Activated CD8-positive, alpha-beta memory T cell treated with anti-CD3 and anti-CD28 coated beads for 1 hour (primary cell): ENCODE measurements at places on chromosomes 3 and 15.

DNA sequence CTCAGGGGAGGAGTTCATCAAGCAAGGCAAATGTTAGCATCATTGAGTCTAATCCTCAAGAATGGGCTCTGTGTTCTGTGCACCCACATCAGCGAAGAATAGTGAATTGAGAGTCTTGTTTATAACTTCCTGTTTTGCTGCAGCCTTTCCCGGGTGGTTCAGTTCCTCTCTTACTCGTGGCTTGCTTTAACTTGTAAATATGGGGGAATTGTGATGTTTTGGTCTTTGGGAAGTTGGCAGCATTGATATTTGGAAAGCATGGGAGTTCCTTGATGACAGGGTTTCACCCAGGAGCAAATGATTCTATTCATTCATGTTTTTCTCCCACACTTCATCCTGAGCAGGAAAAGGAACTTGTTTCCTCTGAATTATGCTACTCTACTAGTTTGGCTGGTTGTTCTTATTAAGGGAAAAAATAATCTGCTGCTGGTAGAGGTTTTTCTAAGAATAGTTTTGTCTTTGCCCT lies 40.4 kb downstream of the GPD1L start:
- DNase-seq, result no peak

DNA sequence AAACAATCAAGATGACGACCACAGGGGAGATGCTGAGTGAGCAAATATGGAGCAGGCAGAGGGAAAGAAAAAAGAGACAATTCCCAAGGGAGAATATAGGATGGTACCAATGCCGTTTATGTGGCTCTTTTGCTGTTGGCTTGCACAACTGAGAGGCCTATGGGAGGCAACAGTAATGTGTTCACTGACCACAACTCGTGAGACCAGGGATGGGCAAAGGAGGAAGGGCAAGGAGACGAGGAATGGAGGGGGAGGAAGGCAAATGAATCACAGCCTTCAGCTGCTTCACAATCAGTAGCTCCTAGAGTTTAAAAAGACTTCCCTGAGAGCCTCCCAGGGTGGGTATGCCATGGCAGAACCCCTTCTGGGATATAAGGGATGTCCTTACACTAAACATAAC lies 131.5 kb downstream of the SLC9A9 start:
- DNase-seq, result no peak

- no peak for DNase-seq
These were observed 109.9 kb downstream of the MYRIP start for GRCh38 chr3:39919281-39919680.

DNA sequence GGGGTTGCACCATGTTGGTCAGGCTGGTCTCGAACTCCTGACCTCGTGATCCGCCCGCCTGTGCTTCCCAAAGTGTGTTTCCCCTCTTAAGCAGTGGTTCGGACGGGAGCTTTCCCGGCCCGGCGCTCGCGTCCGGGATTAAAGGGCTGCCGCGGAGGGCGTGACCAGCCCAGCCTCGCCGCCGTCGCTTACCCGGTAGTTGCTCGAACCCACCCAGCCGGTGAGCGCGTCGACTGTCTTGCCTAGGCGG lies 513 bp downstream of the CLASP2 start:
- DNase-seq, result peak; percentile 35

GRCh38 chr15:89195836-89196235 lies 25.5 kb downstream of the RLBP1 start:
- no peak for DNase-seq

- DNase-seq, result no peak
These were observed 197.7 kb downstream of the CD47 start for GRCh38 chr3:107892955-107893624.

DNA sequence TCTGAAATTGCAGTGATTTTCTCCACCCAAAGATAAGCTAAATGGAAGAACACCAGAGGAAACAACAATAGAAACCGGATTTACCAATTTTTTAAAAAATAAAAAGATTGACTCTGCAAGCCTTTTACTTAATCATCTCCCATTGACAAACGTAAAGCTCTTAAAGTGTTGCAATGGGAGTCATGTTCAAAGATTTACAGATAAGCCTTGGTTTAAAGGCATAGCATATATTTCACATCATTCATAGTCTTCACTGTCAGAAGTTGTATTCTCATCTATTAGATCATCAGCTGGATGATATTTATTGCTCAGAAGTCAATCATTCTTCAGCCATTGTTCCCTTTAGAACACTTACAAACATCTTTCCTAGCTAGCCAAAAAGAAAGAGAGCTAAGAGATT lies 397.6 kb downstream of the GBE1 start:
- no peak for DNase-seq
